Activated T-cell treated with anti-CD3 and anti-CD28 coated beads for 1 hour (primary cell): ENCODE measurements at places on chromosomes 13 and 19.
A peak's percentile ranks its signal among the peaks of the same experiment; 100 is the strongest.

GRCh38 chr13:111095031-111095840, 19.9 kb upstream of the ARHGEF7 start:
- DNase-seq = no peak

DNA sequence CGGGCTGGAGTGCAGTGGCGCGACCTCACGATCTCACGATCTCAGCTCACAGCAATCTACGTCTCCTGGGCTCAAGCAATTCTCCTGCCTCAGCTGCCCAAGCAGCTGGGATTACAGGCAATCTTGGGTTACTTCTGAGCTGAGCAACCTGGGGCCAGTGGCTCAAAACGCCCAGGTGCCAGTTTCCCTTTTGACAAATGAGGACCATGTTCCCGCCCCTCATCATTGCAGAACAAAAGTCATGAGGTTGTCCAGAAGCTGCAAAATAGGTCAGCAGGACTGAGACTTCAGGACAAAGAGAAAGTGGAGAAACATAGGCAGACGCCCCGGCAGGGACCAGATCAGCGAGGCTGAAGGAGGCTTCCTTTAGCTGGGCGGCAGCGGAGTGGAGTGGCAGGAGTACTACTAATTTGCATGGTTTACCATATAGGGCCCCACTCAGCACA, 3.3 kb upstream of the ADGRE5 start:
- DNase-seq = no peak

GRCh38 chr13:44386913-44387556, 13.4 kb downstream of the SERP2 start:
- DNase-seq = no peak

GRCh38 chr13:21033856-21034602, 27.4 kb downstream of the LATS2 start:
- DNase-seq = no peak

- no peak for DNase-seq
Measured at GRCh38 chr19:41871573-41872383, 5.3 kb upstream of the CD79A start.

- no peak for DNase-seq
Measured at GRCh38 chr13:20633802-20634201, 66.8 kb downstream of the IFT88 start.

DNA sequence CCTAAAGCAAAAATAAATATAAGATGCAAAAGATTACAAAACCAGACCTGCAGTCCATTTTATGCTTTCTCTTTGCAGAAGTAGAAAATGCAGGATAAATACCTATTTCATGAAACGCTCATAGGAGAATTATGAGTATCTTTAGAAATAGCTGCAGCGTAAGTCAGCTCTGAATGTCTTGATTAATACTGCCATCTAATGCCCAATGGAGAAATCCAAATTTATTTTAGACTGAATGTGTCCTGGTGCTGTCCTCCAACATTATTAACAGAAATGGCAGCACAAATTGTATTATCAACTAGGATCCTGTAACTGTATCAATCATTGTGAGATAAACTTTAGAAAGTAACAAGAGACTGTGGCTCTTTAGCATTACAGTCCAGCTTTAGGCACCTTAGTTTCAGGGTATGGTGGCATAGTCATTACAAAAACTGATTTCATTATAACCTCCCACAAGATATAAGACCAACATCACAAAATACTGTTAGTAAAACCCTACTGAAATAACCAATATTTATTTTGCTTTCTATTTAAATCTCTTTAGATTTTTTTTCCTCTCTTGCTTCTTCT, 162.1 kb upstream of the MIR17HG start:
- no peak for DNase-seq

DNA sequence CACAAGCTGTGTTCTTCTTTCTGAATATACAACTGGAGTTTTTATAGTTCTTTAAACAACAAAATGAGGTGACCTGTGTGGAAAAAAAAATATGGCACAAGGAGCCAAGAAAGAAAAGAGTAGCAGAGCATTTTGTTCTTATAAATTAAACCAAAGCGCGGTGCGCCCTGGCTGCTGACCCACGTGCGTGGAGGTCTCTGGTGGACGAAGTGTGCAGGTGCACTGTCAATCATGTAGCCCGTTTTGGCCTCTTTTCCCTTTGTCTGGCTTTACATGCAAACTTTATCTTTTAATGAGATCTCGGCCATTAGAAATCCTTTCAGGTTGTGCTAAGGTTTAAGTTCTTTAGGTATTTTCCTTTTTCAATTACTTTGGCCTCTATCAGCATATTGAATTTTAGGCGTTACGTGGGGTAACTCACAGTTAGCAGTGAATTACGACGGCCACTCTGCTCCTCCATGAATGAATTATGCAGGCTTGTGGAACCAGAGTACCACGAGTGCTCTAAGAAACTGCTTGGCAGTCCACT, 443.9 kb upstream of the SLC10A2 start:
- no peak for DNase-seq

DNA sequence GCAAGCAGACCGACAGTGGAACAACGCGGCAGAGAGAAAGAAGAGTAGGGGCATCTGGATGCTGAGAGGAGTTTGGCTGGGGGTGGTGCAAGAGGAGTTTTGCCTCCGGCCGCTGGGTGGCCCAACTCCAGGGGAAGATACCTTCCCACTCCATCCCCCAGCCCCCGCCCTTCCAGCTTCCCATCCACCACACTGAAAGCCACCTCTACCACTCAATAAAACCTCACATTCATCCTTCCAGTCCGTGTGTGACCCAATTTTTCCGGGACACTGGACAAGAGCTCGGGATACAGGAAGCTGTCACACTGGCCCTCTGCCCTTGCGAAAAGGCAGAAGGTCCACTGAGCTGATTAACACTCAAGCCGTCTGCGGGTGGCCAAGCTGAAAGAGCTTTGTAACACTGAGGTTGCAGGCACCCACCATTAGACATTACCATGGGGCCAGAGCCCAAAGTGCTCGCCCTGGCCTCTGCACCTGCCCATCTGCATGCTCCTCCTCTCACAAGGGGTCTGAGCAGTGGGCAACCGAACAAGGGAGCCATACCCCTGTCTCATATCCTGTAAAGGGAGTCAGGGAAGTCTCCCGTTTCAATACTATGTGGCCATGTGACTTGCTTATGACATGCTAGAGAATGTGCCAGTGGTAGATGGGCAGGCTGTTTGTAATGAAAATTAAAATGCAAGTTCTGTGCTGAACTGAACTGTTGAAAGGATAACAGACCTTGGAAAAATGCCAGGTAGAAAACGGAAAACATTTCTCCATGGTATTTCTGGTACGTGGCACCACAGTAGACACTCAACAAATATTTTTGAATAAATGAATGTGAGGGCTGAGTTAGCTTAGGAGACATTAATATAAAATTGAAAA, 205.1 kb upstream of the STARD13 start:
- no peak for DNase-seq

DNA sequence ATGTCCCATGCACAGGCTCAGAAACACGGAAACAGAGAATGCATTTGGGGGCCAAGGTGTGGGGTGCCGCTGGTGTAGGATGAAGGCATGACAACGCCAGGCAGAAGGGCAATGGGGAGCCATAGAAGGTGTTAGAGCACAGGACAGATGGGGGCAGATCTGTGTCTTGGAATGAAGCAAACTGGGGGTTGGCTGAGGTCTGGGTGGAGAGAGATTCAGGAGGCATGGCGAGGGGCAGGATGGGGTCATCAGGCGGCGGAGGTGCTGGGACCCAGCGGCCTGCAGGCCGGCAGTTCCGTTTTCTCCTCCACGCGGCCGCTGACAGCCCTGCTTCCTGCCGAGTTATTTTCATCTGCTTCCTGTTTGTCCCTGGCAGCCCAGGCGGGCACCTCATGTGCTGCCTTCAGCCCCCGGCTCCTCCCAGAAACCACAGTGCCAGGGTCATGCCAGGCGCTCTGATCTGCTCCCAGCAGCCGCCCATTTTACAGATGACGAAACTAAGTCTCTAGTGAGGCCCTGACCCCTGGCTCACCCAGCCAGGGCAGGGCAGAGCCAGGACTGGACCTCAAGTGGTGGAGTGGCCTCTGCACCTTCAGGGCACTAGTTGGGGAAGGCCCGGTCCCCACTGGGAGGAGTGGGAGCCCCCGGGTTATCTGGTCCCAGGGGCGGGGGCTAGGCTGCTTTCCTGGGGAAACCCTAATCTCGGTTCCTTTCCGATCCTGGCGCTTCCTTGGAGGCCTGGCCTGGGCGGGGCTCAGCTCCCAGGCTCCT, 2.2 kb downstream of the ARHGAP45 start:
- peak; percentile 63 for DNase-seq

DNA sequence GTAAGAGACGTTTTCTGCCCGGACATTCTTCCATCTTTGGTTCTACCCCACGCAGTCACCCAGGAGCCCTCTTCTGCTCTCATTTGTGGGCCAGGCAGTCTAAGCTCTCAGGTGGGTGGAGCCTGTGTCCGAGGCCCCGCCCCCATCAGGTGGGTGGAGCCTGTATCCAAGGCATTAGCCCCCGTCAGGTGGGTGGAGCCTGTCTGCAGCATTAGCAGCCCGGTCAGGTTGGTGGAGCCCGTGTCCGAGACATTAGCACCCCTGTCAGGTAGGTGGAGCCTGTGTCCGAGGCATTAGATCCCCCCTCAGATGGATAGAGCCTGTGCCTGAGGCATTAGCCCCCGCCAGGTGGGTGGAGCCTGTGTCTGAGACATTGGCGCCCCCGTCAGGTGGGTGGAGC, 45.5 kb upstream of the C13orf46 start:
- peak; percentile 39 for DNase-seq
